ENCODE measurements at places on chromosomes 11 and 22.
A peak's percentile ranks its signal among the peaks of the same experiment; 100 is the strongest.

GRCh38 chr11:113722221-113722620 is 16.1 kb upstream of the TMPRSS5 start:
- no peak for ATAC-seq

DNA sequence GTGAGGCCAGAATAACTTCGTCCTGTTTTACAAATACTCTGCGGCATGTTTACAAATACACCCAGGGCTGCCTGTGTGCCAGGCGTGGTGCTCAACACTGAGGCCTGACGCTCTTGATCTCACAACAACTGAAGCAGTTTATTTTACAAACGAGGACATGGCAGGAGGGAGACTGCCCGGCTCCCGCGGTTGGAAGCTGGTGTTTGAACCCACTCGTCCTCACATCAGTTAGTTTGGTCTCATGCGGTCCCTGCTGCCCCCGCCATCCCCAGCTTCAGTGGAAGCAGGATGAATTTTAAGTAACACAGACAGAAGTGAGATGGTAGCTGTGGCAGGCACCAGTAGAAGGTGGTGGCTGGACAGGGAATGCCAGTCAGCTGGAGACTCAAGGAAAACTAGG is 16.4 kb downstream of the KIAA0930 start:
- ATAC-seq, result no peak

- ATAC-seq, result peak; percentile 84
Measured at GRCh38 chr11:133503236-133503635, 29.1 kb downstream of the OPCML start.

DNA sequence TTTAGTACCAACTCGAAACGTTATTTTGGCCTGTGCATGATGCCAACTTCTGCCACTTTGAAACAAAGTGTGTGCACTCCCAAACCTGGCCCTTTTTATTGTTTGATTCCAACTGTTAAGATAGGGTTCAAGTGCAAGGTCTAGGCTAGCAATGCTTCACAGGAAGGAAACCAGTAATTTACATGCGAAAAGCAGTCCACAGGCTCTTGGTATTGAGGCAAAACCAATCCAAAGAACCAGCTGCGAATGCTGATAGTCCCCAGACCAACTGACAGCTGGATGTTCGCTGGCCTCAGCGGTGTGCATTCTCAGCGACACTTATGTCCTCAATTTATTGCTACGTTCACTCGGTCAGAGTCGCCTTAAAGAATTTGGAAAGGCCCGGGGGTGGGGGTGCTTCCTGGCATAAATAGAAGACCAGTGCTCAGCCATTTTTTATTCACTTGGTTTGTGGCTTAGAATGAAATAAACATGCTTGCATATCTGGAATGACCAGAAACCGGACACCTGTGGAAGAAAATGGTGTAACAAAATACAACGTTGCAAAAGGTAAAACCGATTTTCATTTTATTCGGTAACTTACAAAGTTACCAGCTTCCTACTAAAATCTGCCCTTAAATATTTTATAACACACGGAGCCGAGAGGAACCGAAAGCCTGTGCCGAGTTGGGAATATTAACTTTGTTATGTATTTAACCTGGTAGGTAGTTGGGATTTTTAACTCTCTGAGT is 1.6 kb downstream of the CPT1A start:
- ATAC-seq, result no peak

GRCh38 chr11:66906061-66906733 is 49.3 kb downstream of the LRFN4 start:
- peak; percentile 94 for ATAC-seq

DNA sequence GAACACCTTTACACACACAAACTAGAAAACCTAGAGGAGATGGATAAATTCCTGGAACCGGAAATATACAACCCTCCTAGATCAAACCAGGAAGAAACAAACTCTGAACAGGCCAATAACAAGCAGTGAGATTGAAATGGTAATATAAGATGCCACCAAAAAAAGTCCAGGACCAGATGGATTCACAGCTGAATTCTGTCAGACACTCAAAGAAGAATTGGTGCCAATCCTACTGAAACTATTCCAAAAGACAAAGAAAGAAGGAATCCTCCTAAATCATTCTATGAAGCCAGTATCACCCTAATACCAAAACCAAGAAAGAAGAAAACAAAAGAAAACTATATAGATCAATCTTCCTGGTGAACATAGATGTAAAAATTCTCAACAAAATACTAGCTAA is 33.9 kb downstream of the PIWIL3 start:
- no peak for ATAC-seq

- no peak for ATAC-seq
Measured at GRCh38 chr11:65452806-65453490, 30.4 kb downstream of the NEAT1 start.

DNA sequence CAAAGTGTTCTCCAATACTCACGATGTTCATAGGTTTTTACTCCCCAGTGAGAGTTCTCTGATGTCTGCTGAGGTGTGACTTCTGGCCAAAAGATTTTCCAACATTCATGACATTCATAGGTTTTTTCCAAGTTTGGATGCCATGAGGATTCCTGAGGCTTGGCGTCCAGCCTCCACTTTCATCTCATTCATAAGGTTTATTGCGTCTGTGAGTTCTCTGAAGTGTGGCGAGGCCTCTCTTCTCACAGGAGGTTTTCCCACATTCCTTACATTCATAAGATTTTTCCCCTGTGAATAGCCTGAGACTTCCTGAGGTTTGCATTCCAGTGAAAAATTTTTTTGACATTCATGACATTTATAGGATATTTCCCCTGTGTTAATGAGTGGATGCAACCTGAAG is 1014.1 kb downstream of the LRRC4C start:
- no peak for ATAC-seq

GRCh38 chr22:29039148-29039547 is 22.5 kb downstream of the C22orf31 start:
- ATAC-seq, result no peak

DNA sequence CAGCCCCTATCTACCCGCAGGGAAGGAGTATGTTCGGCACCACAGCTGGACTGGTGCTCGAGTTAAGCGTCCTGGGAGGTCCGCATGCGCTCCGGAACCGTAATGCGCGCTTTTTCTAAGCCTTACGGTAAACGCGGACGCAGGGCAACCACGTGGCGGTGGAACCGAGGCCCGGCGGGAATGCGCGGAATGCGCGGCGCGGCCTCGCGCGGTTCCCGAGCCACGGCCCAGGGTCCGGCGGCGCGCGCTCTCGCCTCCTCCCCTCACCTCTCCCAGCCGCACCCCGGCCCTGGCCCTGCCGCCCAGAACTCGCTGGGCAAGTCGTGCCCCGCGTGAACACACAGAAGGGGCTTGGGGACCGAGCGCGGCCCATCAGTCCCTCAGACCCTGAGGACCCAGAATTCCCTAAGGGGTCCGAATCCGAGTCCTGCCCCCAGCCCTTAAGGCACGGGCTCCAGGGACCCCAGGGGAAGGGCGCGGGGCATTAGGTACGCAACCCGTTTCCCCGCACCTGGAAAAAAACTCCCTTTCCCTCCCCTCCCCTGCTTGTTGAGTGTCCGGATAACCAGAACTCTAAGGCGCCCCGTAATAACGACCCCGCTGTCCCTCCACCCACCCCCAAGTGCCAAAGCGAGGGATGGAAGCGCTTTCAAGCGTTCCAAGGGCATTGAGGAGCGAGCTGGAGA is 4.3 kb upstream of the CCND1 start:
- ATAC-seq, result peak; percentile 65

GRCh38 chr11:73590991-73591390 is 6.9 kb downstream of the FAM168A start:
- no peak for ATAC-seq

DNA sequence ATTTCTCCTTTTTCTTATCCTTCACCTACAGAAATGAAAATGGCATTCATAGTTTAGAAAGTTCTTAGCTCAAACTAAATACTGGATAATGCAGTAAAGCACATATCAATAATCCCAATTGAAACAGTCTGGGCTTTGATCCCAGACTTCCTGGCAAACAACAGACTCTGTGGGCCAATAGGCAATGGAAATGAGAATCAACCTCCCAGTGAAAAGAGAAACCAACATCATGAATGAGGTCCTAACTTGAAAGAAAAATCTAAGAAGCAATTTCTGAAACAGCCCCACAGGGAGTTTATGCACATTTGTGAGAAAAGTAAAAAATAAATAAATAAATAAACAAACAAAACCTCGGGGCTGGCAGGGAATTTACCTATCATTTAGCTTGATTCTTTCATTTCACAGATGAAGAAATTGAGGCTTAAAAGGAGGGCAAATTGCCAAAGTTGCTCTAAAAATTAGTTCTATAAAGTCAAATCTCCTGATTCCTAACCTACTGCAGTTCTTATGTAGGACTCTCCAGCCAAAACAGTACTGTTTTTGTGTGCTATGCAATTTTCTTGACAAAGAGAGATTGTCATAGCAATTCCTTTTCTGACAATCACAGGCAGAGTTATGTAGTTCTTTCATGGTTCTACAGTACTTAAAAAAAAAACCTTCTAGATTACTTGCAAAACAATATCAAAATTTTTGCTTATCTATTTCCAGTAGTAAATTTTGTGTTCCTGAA is 265.8 kb downstream of the GRM5 start:
- ATAC-seq, result peak; percentile 33

- ATAC-seq, result no peak
Measured at GRCh38 chr11:80815752-80816453, 1375.1 kb upstream of the TENM4 start.

- ATAC-seq, result peak; percentile 5
Measured at GRCh38 chr22:30422481-30423300, 2.9 kb upstream of the MTFP1 start.

DNA sequence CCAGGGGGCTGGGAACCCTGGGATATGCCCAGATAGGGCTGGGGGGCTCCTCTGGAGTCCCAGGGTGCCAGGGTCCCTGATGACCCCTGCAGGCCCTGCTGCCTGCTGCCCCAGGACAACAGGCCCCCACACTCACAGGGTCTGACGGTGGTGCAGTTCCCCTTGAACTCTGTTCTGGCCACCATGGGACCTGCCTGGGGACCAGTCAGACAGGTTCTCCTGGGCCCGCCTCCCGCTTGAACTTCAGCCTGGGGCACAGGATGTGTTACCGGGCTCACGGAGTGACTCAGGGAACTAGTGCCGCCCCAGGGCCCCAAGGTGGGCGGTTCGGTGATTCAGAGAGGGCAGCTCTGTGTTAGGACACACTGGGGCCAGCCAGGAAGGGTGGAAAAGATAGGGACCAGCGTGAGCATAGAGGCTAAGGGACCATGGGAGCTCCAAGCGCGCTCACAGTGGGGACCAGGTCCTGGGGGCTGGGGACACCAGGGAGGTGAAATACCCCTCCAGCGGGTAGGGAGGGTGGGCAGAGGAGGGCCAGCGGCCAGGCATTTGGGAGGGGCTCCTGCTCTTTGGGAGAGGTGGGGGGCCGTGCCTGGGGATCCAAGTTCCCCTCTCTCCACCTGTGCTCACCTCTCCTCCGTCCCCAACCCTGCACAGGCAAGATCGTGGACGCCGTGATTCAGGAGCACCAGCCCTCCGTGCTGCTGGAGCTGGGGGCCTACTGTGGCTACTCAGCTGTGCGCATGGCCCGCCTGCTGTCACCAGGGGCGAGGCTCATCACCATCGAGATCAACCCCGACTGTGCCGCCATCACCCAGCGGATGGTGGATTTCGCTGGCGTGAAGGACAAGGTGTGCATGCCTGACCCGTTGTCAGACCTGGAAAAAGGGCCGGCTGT is 21.5 kb upstream of the TXNRD2 start:
- ATAC-seq, result no peak

- no peak for ATAC-seq
Measured at GRCh38 chr11:46393231-46393616, 1.6 kb upstream of the CHRM4 start.

DNA sequence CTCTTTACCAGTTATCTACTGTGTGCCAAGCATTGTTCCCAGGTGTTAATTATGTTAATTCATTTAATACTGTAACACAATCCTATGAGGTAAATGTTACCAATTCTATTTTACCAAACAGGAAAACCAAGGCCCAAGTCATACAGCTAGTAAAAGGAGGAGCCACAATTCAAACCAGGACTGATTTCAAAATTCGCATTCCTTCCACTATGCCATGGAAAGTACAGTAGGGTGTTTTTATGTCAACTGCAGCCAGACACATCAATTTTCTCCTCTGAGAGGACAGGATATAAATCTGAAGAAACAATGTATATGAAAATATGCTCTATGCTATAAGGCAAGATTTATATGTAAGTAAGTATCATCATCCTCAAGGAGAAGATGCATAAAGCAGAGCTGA is 104.3 kb downstream of the RPL27A start:
- no peak for ATAC-seq

DNA sequence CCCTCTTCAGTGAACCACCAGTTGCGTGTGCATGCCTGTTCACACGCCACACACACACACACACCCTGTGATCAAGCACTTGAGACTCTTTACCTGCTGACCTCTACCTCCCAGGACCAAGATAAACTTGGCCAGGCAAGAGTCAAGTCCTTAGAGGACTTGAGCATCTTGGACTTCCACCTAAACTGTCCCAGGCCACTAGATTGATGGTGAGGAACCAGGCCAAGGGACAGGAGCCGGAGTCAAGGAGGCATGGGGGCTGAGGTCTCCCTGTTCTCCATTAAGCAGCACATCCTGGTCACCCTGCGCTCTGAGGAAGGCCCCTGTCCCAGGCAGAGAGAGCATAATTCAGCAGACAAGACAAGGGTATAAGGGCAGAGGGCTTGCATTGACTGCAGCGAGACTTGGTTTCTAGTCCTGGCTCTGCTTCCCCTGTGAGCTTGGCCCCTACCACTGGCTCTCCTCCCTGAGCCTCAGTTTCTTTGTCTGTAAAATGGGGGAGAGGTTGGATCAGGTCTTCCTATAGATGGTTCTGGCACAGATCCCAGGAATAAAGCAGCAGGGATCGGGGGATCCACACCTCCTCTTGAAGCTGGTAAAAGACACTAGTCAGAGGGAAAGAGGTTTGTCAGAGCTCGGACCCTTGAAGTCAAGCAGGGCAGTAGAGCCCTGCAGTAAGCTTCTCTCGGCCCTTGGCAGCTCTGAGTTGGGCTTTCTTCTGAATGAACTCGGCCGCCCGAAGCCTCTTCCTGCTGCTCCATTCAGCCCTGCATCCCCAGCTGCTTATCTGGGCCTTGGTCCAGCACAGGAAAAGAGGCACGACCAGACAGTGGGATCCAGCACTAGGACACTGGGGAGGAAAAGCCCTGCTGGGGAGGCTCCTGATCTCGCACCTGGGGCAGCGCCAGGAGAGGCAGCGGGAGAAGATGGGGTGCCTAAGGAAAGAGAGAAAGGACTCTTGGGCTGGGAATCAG is 2.0 kb downstream of the CREB3L1 start:
- ATAC-seq, result no peak

All from motor neuron (in vitro differentiated cells).